ENCODE measurements at places on chromosomes 3 and 15.

DNA sequence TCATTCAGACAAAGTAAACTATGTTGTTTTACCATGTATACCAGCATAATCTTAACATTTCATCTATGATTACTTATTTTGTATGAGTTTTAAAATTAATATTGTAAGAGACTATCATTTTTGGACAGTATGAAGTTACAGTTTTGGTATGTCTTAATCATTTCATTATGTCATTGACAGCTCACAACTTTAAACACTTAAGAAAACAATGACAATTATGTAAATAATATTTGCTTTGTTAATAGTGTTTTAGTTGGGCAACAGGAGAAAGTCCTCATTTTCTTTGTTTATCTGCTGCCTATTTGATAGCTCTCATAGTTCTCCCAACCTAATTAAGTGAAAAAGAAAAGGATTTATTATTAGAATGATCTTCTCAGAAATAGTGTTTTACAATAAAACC, 80.2 kb downstream of the MEF2A start:
- no peak for DNase-seq

GRCh38 chr3:150104564-150104963, 133.9 kb upstream of the PFN2 start:
- DNase-seq: no peak

DNA sequence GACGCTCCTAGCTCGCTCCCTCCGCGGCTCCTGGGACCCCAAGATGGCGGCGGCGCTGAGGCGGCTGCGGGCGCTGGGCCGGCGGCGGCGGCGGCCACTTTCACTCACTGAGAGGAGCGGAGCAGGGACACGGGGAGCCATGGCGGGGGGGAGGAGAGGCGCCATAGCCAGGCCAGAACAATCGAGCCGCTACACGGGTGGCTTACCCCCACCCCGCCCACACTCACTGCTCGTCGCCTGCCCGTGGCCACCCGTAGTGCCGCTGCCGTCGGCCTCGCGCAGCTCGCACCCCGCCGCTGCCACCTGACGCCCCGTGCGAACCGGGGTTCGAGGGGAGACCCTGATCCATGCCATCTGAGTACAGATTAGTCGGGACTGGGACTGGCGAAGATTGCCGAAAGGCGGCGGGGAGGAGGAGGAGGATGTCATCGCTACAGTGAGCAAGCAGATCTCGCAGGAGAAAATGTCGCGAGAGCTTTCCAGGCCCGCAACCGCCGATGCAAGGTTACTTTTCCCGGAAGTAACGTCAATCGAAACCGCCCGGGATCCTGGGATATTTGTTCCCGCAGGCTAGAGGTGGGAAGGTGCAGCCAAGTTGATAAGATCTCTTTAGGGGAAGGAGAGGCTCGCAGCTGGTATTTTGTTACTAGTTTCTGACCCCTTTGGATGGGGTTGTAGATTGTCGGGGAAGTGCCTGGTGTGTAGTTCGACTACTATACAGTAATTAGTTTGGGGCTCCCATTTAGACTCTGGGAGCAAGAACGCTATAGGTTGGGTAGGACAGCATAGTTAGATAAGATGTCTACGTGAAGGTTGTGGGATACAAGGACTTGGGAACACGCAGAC, at the start of gene INO80:
TSS of gene INO80 (minus strand) at position 165 of the 846 bp plus-strand sequence. CDS start 19,970 bp downstream, outside the sequence.
- peak; percentile 96 for DNase-seq

GRCh38 chr15:89358435-89358754, 23.8 kb upstream of the POLG start:
- DNase-seq: no peak
